ENCODE measurements at places on chromosomes 12 and 14.

DNA sequence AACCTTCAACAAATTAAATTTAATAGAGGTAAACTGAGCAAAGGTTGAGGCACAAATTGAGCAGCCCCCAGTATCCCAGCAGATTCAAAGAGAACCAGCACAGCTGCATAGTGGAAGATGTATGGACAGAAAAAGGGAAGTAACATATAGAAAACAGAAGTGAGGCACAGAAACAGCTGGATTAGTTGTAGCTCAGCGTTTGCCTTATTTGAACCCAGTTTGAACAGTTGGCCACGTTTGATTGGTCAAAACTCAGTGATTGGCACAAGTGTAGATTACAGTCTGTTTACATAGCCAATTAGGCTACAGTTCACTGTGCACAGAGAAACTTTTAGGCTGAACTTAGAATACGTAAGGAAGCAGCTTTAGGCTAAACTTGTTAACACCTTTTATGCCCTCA is 315.5 kb downstream of the RMST start:
- DNase-seq = no peak

DNA sequence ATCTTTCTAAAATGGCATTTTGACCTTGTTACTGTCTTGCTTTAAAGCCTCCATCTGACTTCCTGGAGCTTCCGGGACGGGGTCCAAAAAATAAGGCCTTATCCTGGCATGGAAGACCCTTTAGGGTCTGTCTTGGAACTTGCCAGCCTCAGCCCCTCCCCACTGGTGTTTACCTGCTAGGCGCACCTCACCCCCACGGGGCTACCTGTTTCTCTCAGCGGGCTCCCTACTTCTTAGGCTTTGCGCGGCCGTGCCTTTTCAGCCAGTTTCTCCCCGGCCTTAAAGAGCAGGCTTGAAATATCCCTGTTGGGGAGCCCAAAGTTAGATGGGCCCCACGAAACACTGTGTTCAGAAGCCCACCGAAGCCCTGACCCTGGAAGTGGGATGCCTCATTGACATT is 5.1 kb downstream of the RTL1 start:
- no peak for DNase-seq

DNA sequence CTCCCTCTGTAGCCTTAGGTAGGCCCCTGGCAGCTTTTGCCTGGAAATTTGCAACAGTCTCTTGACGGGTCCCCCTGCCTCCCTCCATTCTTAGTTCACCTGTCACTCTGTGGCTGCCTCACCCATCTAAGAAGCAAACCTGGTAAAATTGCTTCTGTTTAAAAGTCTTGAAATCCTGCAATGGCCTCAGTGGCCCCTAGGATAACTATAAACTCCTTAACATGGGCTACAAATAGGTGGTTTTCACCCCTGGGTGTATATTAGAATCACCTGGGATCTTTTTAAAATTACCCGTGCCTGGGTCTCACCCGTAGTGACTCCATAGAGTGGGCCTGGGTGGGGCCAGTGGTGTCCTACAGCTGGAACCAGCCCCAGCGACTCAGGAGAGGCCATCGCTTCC is 332.7 kb downstream of the CACNA1C start:
- DNase-seq = no peak

GRCh38 chr12:46300910-46301309 is 32.1 kb upstream of the SLC38A1 start:
- no peak for DNase-seq

GRCh38 chr12:62292761-62293344 is 32.6 kb downstream of the USP15 start:
- DNase-seq = peak; percentile 35

DNA sequence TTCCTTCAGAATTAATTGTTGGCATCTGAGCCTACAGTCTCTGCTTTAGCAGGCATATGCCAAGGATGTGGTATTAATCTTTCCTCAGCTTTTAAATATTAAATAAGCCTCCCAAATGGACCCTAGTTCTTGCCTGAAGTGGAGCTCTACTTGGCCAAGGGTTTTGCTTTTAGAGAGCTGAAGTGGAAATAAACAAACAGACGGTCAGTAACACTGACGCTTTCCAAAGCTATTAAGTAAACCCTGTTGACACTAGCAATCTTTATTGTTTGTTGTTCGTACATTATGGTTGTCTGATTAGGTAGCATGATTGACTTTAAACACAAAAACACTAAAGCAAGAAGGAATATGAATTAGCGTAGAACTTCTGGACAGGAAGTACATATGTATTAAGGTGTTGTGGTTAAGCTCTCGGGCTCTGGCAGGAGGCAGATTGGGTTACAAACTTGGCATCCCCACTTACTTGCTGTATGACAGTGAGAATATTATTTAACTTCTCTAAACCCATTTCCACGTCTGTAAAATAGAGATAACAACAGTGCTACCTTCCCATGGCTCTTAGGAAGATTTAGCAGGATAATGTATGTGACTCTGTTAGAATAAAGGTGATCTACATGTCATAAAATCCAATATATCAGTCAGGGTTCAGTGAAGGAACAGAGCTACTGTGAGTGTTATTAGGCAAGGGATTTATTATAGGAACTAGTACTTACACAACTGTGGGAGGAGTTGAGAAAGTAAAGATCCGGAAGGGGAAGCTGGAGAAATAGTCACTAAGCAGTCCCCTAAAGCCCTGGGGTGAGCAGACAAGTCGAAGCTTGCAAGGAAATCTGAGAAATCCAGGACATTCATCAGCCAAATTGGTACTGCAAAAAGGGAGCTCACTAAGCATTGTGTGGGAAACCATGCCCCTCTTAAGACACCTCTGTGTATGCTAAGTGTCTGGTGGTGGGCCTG is 92.2 kb upstream of the ATF7IP start:
- DNase-seq = no peak

Measured in fibroblast of skin of back (primary cell).